GDM1 (cell line): ENCODE measurements at places on chromosomes 7 and 10.

DNA sequence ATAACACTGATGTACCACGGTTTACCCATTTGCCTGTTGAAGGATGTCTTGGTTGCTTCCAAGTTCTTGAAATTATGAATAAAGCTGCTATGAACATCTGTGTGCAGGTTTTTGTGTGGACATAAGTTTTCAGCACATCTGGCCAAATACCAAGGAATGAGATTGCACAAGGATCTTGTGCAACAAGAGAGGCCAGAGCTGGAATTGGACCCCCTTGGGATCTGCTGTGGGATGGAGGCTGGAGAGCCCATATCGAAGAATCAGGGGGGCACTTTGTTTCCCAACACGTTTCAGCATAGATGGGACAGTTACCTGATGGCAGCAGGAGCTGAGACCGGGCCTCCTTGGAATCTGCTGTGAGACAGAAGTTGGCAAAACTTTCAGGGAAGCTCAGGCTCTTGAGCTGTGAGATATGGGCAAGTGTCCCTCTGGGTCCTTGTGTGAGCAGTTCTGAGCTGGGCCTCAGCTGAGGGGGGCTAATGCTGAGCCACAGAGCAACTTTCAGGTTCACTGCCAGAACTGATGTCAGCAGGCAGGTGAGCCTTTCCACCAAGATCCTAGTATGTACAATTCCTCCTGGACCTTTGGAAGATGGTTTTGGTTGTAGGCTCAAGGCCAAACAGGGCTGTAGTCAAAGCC is 115.2 kb upstream of the RAB18 start:
- DNase-seq, result no peak

- DNase-seq, result no peak
These were observed 873.9 kb upstream of the MBL2 start for GRCh38 chr10:53646525-53646924.

- no peak for DNase-seq
These were observed 625 bp upstream of the GSTO2 start for GRCh38 chr10:104268405-104268712.

GRCh38 chr10:70928140-70928539 is 39.8 kb upstream of the PCBD1 start:
- DNase-seq, result no peak

DNA sequence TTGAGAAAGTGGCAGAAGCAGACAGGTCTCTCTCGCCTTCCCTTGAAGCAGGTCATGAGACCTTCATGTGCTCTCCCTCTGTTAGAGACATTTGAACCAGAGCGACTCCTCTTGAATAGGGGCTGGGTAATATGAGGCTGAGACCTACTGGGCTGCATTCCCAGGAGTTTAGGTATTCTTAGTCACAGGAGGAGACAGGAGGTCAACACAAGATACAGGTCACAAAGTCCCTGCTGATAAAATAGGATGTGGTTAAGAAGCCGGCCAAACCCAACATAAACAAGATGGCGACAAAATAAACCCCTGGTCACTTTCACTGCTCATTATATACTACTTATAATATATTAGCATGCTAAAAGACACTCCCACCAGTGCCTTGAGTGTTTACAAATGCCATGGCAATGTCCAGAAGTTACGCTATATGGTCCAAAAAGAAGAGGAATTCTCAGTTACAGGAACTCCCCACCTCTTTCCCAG is 43.5 kb upstream of the MSRB2 start:
- DNase-seq, result no peak

DNA sequence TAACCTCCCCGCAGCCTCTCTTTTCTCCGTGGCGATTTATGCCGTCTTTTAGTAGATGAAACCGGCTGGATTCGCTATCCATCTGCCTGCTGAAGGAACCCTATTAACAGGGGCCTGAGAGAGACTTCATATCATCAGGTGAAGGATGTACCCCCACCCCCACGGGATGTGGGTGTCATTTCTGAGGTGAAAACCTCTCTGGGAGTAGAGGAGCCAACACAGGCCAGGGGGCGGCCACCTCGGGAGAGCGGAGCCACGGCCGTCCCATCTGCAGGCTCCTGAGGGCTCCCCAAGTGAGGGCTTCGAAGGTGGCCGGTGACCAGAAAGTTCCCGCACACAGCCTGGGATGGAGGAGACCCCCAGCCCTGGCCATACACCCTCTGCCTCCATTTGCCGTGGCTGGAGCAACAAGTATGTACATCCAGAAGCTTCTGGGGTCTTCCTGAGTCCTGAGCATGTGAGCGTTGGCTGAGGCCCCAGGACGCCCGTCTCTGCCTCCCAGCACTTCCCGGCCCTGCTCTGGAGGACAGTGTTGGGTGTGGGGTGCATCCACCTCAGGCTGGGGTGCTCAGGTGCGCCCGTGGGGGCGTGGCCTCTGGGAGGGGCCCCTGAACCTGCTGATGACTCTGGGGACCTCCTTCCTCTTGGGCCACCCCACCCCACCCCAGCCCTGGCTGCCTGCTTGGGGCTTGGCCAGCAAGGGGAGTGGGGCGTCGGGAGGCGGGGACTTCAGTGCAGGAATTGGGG is 84.7 kb downstream of the NKX6-2 start:
- DNase-seq, result no peak

GRCh38 chr10:124886195-124886594 is 55.7 kb upstream of the ZRANB1 start:
- no peak for DNase-seq

DNA sequence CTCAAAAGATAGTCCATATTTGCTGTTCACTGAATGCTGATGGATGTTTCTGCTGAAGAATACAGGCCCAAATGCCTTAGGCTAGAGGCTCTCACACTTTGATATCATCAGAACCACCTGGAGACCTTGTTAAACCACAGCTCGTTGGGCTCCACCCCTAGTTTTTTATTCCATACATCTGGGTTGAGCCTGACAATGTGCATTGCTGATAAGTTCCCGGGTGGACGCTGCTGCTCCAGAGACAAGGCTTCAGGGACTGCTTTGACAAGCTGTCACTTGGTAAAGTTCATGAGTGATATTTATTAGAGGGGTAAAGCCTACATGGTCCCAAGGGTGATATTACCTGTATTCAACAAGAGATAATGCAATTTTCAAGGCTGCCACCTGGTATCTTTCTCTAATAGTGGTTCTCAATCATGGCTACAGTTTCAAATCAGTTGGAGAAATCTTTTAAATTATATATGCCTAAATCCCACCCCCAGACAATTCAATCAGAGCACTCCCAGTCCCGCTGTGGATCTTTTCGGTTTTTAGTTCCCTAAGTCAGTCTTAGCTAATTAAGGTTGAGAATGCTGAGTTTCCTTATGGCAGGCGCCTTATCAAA is 107.1 kb upstream of the GSDME start:
- DNase-seq, result no peak

- DNase-seq, result no peak
These were observed 66.1 kb upstream of the PIP4K2A start for GRCh38 chr10:22780474-22780885.

GRCh38 chr10:93566435-93567276 is at the start of gene FFAR4:
TSS of gene FFAR4 (plus strand) at chr10:93566665. CDS start at chr10:93566721, 56 bp downstream.
- no peak for DNase-seq

GRCh38 chr7:133355325-133355708 is 102.4 kb downstream of the EXOC4 start:
- no peak for DNase-seq

GRCh38 chr7:82264783-82265305 is 178.7 kb downstream of the CACNA2D1 start:
- no peak for DNase-seq

- no peak for DNase-seq
These were observed 659.5 kb upstream of the NRG3 start for GRCh38 chr10:81215498-81215897.

DNA sequence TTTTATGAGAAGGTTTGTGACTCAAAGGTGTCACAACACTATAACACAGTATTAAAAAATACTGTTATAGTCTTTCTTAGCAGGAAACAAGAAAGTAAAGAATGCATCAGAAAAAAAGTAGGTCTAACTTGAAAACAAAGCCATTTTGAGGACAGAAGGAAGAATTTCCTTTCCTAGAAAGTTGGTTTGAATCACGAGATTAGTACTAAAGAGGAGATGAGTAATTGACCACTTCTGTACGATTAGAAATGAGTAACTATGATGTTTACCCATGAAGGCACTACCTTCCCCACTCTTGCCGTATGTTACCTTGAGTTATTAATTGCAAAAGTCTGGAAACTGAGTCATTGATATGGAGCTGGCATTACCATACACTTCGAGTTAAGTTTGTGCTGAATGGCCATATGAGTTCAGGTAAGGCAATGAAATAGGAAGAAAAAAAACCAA is 65.2 kb downstream of the FAM185A start:
- no peak for DNase-seq

DNA sequence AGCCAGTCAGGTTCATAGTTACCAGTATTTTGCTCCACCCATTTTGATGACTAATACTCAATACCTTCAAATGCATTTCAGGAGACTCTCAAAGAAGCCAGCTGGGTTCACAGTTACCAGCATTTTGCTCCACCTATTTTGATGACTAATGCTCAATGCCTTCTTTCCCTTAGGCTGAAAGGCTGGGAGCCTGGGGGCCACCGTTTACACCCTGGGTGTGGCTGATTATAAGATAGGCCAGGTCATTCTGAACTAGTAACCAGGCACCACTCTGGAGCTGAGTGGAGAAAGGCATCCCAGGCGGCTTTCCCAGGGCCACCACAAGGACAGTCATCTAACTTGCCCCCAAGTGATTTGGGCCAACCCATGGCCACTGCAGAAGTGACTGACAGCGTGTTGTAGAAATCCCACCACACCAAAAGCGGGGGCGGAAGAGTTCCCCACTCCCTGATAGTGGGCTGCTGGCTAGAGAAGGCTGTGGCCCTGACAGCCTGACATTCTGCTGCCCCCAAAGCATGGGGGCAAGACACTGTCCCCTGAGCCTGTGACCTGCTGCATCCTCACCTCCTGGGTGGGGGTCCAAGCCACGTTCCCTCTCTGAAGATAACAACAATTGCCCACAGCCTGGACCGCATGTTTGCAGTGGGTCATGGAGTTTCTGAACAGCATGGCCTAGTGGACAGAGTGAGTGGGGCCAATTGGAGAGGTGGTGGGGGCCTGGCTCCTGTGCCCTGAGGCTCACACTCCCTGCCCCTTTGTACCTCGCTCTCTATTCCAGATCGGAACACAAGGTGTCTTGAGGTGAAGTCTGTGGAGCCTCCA is 23.0 kb upstream of the ZNF488 start:
- DNase-seq, result no peak

- no peak for DNase-seq
These were observed 32.4 kb upstream of the ZNF273 start for GRCh38 chr7:64870656-64871055.

- no peak for DNase-seq
These were observed 19.1 kb upstream of the ARMS2 start for GRCh38 chr10:122435212-122435827.

DNA sequence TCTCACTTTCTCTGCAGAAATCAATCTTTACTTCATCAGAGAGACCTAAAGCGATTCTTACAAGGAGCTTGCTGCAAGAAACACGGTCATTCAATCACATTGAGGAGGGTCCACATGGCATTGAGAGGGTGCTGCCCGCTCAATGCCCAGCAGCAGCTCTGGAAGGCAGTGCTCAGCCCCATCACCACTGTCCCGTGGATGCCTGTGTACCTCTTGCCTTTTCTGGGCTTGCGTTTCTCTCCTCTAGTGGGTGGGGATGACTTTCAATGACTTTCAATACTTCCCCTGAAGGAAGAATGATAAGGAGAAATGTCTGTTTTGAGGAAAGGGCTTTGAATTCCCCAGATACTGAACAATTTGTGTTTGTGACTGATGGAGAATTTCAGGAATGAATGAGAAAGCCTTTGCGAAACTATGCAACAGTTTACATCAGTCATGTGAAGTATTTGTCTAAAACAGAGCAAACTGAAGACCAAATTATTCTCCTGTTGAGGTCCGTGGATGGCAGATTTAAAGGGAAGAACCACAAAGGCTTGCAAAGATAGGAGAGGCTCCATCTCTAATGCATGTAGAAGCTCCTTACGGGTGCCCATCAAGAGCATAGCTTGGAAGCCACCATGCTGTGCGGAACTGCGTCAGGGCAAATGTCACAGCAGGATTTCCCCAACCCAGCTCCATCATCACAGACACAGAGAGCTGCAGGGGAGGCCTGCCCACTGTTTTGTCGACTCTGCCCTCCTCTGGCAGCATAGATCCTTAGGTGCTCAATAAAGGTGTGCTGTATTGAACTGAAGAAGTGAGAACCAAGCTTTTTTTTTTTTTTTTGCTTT is 6.6 kb upstream of the ZNF22 start:
- DNase-seq, result no peak

DNA sequence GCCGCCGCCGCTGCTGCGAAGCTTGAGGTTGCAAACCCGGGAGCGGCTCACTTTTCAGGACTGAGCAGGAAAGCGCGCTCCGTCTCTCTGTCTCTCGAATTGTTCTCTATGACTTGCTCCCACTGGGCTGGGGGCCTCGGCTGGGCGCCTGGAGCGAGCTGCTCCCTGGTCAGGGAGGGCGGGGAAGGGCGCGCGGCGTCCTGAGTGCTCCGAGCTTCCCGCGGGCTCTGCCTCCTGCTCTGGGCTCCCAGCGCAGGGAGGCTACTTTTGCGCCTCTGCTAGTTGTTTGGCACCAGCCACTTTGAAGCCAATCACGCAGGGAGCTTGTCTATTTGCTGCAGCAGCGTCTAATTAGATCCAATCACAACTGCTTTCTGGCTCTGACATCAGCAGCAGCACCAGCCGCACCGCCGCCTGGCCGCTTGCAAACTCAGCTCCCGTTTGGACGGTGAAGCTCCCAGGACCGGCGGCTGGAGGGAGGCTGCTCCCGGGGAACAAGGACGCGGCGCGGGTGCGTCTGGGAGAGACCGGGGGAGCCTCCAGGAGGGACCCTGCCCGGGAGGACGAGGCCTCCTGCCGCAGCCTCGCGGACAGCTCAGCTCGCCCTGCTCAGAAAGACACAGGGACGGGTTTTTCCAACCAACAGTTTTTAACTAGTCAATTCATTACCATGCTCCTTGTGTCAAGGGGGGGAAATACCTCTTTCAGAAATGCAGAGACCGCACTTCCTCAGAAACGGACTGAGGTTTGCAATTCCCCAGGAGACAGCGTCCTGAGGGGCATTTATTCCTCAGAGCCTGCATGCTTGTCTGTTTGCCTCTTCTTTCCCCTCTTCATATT is at the start of gene ADARB2:
Gene ADARB2 (minus strand): TSS at position 304 of the 840 bp plus-strand sequence.
- no peak for DNase-seq

GRCh38 chr10:5534051-5534821 is 9.5 kb downstream of the CALML3 start:
- no peak for DNase-seq

GRCh38 chr10:123318516-123318915 is 164.3 kb downstream of the BUB3 start:
- no peak for DNase-seq
